Substantia nigra (tissue), 51 donors: ENCODE measurements at places on chromosomes 11 and 22.
A peak's percentile ranks its signal among the peaks of the same experiment; 100 is the strongest.

DNA sequence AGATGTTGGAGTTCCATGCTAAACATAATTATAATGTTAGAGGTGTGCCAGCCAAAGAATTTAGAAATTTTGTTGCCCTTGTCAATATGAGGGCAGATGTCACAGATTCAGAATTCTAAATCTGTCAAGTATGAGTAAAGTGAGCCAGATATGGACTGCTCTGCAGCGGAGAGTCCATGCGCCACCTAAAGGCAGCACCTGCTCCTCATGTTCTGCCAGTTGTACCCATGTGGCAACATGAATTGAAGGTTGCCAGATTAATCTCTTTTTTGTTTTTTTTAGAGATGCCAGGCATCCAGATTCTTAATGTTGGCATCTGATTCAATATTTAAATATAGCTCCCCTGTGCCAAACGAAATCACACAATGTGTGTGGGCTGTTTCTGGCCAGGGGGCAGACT lies 678.6 kb upstream of the ANO5 start:
- DNase-seq, result no peak

- no peak for DNase-seq
Observed at GRCh38 chr11:115460512-115460911, 43.7 kb downstream of the CADM1 start.

GRCh38 chr11:128158860-128159259 lies 428.5 kb downstream of the ETS1 start:
- DNase-seq, result no peak

DNA sequence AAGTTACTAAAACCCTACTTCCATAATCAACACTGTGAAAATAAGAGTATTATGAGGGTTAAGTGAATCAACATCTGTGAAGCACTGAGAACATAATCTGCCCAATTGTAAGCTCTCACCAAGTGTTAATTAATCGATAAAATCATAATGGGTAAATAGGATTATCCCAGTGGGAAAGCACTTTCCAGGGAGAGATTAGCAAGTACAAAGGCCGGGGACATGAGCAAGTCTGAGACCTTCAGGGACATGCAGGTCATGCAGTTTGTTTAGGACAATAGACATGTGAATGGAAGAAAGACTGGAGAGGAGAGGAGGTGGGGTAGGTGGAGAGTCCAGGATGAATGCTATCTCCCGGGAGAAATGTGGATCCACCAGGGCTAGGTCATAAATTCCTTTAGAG lies 57.8 kb upstream of the FIBIN start:
- no peak for DNase-seq

DNA sequence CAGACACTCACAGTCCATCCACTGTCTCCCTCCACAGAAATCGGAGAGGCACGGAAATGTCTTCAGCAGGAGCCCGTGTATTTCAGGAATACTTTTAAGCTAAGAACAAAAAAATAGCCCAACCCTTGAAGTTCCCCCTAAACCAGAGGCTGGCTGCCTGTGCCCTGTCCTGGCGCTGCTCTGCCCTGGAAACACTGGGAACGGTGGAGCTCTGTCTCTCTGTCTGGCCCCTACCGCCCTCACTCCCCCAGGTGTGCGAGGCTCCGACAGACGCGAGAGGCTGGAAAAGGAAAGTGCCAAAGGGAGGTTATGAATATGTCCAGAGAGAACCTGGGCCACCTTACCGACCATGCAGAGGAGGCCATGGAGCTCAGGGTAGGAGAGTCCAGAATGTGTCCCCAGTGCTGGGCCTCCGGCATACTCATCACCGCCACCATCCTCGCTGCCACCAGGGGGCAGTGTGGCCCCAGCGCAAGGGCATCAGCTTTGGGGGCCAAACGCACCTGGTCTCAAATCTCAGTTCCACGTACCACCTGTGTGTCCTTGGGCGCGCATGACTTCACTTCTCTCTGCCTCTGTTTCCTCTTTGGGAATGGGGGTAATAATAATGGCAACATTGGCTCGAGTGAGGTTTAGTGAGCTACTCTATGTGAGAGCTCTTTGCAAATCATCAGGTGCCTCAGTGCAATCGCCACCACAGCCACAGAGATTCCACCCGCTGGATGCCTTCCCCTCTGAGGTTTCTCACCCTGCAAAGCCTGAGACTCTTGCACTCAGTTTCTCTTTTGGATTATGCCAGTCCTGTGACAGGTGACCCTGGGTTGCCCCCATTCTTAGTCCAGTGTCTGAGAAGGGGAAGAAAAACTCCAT lies 10.4 kb upstream of the SLCO2B1 start:
- DNase-seq, result no peak

- no peak for DNase-seq
Observed at GRCh38 chr22:29550005-29550404, 3.6 kb downstream of the THOC5 start.

- DNase-seq, result no peak
Observed at GRCh38 chr22:48485149-48486133, 1342.2 kb downstream of the BRD1 start.

- DNase-seq, result no peak
Observed at GRCh38 chr11:24861440-24861839, 364.6 kb downstream of the LUZP2 start.

GRCh38 chr11:66293777-66294625 lies 2.3 kb downstream of the TMEM151A start:
- DNase-seq, result no peak

GRCh38 chr22:21044931-21045584 lies 688 bp upstream of the LRRC74B start:
- no peak for DNase-seq

GRCh38 chr11:128824191-128825049 lies 42.7 kb downstream of the KCNJ1 start:
- DNase-seq, result no peak

- no peak for DNase-seq
Observed at GRCh38 chr22:25113316-25113721, 86.3 kb upstream of the CRYBB3 start.

DNA sequence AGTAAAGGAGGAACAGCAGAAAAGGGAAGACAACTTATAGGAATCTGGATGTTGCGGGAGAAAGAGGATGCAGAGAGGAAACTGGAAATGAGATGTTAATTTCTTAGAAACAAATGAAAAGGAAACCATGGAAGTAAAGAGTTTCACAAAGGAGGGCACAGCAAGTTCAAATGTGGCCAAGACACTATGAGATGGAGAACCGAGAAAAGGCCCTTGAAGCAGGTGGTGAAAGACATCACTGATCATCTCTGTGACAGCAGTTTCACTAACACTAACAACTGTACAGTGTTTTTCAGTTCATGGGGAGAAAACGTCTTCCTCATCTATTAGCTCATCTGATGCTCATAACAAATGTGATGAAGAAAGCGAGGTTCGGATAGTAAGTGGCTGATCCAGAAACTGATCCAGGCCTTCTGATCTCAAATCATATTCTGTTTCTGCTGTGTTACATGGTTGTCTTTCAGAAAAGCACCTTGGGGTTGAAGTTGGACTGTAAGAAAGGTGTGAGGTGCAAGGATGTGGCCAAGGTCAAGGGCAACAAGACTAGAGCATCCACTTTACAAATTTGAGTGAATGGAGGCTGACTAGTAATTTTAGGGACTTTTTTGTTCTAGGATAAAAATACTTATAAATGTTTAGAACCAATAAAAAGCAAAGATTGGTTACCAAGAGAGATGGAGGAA lies 492.1 kb upstream of the CADM1 start:
- DNase-seq, result no peak

DNA sequence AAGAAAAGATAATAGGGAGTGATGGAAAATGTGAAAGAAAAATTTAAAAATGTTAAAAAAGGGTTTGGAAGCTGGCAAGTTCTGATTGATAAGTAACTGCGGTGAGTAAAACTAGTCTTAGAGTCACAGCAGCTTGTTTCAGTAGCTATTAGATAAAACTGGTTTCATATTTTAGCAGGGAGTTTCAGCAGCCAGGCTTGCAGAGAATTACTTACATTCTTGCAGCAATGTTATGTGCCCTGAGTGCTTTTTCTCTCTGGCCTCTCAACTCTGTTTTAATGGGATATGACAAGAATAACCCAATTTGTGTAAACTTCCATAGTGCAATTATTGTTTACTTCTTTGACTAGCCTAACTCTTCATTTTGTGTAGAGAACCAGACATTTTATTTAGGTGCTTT lies 33.6 kb downstream of the PPME1 start:
- no peak for DNase-seq

DNA sequence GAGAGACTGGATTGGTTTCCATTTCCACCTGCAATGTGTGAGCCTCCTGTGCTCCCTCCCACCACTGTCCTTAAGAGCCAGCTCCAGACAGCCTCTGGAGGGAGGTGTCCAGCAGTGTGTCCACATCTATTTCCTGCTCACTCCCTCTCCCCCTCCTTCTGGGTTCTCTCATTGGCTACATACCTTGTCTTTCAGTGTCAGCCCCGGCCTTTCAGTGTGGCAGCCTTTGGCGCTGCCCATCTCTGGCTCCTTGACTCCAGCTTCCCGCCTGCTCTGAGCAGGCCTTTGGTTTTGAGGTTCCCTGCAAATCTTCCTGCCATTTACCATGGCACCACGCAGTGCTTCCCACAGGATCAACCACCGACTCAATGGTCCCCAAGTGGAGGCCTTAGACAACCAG lies 19.0 kb upstream of the PTPRJ start:
- DNase-seq, result no peak

GRCh38 chr11:88398372-88398771 lies 60.8 kb upstream of the CTSC start:
- no peak for DNase-seq

- no peak for DNase-seq
Observed at GRCh38 chr22:43005106-43005505, 9.8 kb downstream of the PACSIN2 start.

DNA sequence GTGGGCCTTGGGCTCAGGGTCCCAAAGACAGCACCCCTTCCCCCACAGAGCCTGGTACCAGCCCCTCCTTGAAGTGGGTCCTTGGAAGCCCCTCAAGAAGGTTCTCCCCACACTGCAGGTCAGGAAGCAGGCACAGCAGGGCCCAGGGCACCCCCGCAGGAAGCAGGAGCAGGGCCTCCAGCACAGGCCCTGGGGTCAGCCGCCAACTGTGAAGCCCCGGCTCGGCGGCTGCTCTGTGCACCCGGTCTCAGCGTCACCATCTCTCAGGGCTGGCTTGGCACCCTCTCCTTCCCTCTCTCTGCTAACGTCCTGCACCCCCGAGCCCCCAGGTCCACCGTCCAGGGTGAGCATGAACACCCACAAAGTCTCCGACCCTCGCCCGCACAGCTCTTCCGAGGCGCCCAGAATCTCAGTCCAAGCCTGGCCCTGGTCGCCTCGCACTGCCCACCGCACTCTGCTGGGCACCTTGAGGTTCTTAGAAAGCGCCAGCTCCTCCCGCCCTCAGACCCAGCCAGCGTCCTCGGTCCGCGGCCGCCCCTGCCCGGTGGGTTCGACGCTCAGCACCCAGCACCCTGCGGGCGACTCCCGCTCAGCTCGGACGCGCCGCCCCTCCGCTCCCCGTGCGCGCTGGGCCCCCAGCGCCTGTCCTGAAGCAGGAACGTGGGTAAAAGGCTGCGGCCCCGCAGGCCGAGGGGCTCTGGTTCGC lies 1.4 kb upstream of the SIGIRR start:
- no peak for DNase-seq

DNA sequence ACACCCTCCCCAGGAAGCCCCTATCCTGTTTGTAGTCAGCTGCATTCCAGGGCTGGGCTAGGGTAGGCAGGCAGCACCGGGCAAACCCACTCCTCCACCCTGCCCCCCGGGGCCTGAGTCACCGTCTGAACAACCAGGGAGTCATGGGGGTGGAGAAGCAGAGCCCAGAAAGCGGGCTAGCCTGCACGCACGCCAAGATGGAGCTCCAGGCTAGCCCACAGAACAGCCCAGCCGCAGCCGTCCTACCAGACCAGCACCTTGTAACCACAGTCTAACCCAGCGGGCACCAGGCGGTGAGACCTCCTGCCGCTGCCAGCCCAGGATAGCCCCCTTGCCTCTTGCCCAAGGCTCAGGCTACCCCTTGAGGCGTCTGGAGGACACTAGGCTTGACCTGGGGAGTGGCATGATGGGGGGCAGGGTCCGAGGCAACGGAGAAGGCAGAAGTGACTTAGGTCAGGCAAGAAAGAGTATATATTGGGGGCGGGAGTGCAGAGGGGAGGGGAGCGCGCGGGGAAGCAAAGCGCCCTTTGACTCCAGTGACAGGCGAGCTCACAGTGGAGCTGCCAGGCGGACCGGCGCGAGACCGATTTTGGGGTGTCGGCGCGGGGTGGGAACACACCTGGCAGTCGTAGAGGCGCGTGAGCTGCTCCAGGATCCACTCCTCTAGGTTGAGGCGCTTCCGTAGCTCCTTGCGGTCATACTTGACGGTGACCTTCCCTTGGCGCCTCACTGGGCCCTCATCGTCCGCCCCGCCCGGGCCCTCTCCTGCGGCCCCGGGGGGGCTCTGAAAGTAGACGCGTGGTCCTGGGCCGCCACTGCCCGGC lies 734 bp downstream of the PPP1R14B start:
- peak; percentile 25 for DNase-seq

GRCh38 chr22:49023161-49023878 lies 804.4 kb downstream of the BRD1 start:
- no peak for DNase-seq

DNA sequence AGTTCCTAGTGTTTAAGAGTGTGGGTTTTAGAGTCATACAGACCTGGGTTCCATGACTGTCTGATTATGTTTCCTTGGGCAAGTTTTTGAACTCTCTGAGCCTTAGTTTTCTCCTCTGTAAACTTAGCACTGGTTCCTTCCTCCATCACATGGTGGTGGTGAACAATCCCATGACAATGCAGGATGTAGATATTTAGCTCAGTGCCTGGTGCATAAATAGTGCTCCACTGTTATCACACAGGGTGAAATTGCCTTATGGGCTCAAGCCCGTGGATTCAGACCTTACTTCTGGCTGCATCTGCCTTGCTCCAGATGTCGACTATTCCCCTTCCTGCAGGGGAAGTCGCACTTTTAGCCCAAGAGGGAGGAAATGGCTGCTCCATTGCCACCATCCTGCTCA lies 62.7 kb downstream of the LDLRAD3 start:
- DNase-seq, result no peak

DNA sequence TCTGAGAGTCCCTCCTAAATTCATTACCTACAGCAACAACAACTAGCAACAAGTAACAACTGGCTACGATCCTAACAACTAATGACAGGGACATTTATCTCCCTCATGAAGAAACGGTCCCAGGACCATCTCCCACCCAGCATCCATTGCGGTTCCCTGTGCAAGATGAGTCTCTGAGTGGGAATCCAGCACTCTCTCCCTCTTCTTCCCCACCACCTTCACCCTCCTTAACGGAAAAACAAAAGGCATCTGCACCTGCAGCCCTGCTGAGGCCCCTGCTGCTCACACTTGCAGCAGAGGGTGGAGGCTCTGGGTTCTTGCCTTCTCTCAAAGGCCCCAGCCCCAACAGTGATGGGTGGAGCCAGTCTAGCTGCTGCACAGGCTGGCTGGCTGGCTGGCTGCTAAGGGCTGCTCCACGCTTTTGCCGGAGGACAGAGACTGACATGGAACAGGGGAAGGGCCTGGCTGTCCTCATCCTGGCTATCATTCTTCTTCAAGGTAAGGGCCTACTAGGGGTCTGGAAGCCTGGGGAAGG lies at the start of gene CD3G:
Gene CD3G (plus strand): TSS at position 364 of the 535 bp plus-strand sequence. CDS start 80 bp downstream, at position 444.
- no peak for DNase-seq

- no peak for DNase-seq
Observed at GRCh38 chr11:13760115-13760514, 91.6 kb downstream of the FAR1 start.

DNA sequence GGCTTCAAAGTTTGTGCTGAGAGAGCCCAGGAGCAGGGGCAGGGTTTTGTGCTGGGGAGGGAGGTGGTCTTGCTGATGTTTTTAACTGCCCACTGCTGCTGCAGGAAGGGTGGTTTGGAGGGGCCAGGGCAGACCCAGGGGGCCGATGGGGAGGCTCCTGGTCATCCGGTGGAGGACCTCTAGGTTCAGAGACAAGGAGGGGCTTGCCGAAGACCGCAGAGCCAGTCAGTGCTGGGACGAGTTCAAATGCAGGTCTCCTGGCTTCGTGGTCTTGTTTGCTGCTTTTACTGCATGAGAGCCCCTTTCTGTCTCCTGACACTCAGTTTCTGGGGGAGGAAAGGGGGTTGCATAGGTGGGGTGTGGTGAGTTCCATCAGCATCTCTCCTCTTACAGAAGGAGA lies 26.0 kb downstream of the CACNA1I start:
- DNase-seq, result no peak
